ENCODE measurements at places on chromosomes 2 and 18. TPM values are rescaled to one million over a fixed set of nuclear protein-coding genes. Genes with fewer than 3 reads are reported as not detected.

- peak; percentile 44 for DNase-seq
Observed at GRCh38 chr2:226215902-226216503, 583.6 kb downstream of the IRS1 start.

- DNase-seq: no peak
Observed at GRCh38 chr2:193518041-193518817, 1323.5 kb upstream of the TMEFF2 start.

- no peak for DNase-seq
Observed at GRCh38 chr2:192536922-192537624, 342.3 kb upstream of the TMEFF2 start.

- no peak for DNase-seq
Observed at GRCh38 chr2:237154884-237155851, 69.5 kb downstream of the COPS8 start.

DNA sequence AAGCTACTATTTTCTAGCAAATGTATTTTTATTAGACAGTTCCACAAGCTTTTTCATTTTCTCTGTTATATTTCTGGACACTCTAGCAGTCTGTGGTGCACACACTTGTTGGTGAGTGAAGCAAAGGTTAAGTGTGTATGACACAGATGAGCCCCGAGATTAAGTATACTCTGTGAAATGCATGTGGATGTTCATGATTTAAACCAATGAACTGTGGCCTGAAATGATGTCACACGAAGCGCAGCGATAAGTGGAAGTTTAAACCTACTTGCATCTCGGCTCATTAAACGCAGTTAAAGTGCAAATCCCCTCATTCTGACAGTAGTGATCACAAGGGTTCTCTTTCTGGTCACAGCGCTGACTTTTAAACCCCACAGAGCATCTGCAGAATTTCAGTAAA lies 1488.8 kb upstream of the NXPH2 start:
- DNase-seq: no peak

The LBH gene
- 9.1 TPM for total RNA-seq

The B3GNT7 gene
- total RNA-seq: 6.8 TPM

DNA sequence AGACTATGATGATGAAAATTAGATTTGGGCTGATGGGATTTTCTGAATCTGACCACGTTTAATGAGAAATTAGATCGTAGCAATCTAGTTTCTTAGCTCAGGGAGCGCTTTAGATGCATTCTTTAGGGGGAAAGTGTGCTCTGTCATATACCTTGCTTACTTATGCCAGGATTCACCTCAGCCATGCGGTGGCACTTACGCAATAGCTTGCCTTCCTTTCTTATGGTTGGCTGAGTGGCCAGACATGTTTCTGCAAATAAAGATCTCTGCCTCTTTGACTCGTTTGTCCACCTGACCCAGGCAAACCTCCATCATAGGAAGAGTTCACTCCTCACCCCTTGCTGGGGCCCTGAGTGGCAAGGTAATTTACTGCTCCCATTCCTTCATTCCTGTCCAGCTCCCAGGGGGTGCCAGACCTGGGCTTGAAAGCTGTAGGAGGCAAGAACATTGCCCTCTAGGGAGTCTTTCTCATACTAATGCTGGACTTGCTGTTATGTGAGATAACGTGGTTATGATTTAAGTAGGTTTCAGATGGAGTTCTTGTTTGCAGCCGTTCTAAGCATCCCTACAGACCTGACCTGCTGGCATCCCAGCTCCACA lies 57.1 kb downstream of the FBLN7 start:
- no peak for DNase-seq

The LYPD6 gene
- total RNA-seq: 6.5 TPM

The MYO3B gene
- not detected for total RNA-seq

GRCh38 chr2:273333-273732 lies 8.6 kb downstream of the ACP1 start:
- no peak for DNase-seq

The CSRNP3 gene
- 126 TPM for total RNA-seq

The ANKRD53 gene
- total RNA-seq: 0.44 TPM

The TUBB8B gene
- total RNA-seq: not detected

The POTEF gene
- total RNA-seq: not detected

GRCh38 chr2:223735659-223736244 lies 101.6 kb downstream of the AP1S3 start:
- no peak for DNase-seq

The ALKAL2 gene
- total RNA-seq: 0.66 TPM

DNA sequence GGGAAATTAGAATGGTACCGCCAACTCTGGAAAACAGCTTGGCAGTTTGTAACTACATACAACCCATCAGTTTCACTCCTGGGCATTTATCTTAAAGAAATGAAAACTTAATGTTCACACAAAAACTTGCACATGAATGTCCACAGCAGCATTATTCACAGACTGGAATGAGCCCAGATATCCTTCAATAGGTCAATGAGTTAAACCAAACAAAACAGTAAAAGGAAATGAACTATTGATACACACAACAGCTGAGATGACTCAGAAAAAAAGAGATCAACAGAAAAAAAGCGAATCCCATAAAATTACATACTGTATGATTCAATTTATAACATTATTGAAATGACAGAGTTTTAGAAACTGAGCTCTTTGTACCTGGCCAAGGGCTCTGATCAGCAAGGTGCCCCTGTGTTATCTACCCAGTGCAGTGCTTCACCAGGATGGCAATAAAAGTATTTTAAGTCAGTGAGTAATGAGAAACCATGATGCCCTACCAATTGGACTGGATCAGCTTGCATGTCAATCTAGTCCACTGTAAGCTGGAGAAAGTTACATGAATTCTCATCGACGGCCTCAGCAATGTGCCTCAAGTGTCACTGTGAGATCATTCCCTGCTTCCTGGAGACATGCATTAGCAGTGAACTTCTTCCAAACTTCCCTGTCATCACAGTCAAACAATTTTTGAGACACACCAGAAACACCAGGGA lies 21.9 kb downstream of the TMEM237 start:
- DNase-seq: no peak

The AMER3 gene
- total RNA-seq: 26.2 TPM

The CIB4 gene
- not detected for total RNA-seq

- DNase-seq: no peak
Observed at GRCh38 chr2:120429586-120430500, 83.9 kb downstream of the INHBB start.

The SLC9A4 gene
- 0.17 TPM for total RNA-seq

The KYNU gene
- total RNA-seq: 0.62 TPM

DNA sequence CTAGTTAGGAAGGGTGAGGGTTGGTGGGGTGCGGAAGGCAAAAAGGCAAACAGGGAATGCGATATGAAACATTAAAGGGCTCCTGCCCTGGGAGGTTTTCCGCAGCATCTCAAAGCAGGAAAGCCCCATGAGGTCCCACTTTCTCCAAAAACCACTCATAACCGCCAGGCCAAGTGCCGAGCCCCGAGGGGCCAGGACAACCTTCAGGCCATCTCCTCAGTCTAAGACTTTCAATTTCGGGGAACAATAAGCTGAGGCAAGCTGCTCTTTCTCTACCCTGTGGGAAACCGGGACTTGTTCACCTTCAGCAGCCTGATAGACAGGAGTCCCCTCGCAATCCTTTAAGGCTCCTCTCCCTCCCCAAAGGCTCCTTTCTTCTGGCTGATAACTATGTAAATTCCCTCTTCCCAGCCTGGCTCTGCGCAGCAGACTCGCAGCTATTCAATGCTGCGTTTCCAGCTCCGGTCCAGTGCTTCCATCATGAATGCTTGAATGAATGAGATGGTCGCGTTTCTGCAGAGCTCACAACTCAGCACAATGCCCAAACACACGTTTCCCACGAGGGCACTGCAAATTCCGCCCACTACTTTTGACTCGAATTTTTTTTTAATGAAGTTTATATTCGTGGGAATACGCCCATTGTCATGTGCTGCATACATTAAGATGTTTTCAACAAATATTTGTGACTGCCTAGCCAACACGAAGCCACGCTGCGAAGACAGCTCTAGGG lies 1.4 kb downstream of the LAMA1 start:
- DNase-seq: no peak

- peak; percentile 25 for DNase-seq
Observed at GRCh38 chr2:86032861-86033595, 72.7 kb downstream of the POLR1A start.

DNA sequence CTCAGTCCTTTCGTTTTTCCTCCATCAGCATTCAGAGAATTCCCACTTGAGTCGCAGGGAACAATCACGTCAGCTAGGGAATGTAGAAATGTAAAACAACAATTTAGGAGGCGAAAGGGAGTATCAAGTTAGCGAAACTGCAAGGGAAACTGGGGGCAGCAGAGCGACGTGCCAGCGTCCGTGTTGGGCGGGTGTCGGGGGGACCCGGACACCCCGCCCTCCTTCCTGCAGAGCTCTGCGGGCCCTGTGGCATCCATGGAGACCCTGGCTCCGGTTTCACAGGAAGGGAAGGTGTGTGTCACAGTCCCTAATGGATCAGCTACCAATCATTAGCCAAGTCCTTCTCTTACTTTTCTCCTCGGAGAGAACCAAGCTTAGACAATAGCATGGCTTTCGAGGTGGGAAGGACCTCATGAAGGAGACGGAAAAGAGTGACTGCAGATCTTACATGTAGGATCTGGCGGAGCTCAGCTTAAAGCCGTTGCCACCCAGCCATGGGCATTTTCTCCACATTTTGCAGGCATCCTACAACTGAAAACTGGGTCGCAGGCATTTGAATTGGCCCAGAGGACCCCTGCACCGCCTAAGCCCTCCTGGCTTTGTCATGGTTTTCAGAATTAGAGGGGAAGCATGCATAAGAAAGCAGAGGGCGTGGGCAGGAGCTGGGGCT lies 33.7 kb downstream of the SOX11 start:
- DNase-seq: no peak

The GPR55 gene
- total RNA-seq: 0.42 TPM

- no peak for DNase-seq
Observed at GRCh38 chr18:63545000-63545399, 2.8 kb downstream of the SERPINB12 start.

The RSAD2 gene
- total RNA-seq: 6.5 TPM

DNA sequence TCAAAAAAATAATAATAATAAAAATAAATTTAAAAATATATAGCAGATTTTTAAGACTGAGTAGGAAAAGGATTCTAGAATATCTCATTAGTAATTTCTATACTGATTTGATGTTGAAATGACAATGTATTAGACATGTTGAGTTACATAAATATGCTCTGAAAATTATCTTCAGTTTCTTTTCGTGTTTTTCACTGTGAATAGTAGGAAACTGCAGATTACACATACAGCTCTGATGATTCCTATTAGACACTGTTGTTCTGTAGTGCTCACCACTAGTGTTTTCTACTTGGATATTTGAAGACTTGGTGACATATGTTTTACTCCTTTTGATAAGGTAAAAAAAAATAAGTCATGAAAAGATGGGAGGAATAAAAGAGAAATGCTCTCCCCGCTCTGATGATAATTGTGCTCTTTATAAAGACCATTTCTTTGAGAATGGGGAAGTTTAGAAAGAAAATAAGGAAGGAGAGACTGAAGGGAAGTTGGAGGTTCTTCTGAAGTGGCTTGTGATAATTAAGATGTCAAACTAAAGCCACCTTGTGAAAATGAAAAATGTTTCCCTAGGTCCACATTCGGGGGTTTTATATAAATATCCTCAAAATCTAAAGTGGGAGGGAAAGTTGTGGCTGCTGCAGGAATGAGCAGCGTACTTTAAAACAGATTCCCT lies 52.9 kb downstream of the SLC9A2 start:
- DNase-seq: no peak

DNA sequence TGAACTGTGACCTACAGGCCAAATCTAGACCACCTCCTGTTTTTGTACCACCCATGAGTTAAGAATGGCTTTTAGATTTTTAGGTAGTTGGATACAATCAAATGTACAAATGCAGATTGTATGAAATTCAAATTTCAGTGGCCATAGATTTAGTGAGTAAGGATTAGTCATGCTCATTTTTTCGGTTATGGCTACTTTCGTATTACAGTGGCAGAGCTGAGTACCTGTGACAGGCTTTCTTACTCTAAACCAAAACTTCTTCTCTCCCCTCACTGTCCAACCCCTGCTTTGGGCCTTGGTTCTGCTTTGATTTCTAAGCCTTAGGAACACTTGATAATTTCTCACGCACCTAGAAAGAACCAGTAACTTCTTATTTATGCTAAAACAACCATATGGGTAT lies 82.1 kb downstream of the CDC42EP3 start:
- no peak for DNase-seq

DNA sequence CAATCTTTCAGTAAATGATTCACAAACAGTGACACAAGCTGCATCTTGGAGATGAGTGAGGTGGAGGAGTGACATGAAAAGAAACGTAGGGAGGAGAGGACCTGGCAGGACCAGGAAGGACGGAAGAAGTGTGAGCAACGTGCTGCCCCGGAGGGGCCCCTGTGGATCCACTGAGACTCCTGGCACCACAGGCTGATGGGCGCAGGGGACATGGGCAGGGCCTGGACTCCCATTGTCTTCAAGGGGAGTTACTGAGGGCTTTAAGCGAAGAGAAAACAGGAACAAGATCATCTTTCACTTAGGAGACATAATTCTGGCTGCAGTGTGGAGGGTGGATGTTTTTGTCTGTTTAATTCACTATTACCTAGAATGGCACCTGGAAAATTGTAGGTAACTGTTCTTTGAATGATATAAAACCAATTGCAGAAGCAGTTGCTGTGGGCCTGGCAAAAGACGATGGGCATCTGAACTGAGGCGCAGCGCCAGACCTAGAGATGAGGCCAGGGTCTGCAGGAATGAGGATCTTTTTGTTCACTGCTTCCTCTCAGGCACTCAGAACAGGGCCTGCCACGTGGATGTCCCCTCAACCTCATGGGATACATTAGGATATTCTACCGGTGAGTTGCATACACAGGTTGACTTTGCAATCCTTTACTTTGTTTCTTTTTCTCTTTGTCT lies 156.4 kb downstream of the TMEM18 start:
- DNase-seq: no peak

All from dorsolateral prefrontal cortex (tissue), 122 donors.